ENCODE measurements at places on chromosomes 11 and 22. TPM values are rescaled to one million over a fixed set of nuclear protein-coding genes. Genes with fewer than 3 reads are reported as not detected.
A peak's percentile ranks its signal among the peaks of the same experiment; 100 is the strongest.

DNA sequence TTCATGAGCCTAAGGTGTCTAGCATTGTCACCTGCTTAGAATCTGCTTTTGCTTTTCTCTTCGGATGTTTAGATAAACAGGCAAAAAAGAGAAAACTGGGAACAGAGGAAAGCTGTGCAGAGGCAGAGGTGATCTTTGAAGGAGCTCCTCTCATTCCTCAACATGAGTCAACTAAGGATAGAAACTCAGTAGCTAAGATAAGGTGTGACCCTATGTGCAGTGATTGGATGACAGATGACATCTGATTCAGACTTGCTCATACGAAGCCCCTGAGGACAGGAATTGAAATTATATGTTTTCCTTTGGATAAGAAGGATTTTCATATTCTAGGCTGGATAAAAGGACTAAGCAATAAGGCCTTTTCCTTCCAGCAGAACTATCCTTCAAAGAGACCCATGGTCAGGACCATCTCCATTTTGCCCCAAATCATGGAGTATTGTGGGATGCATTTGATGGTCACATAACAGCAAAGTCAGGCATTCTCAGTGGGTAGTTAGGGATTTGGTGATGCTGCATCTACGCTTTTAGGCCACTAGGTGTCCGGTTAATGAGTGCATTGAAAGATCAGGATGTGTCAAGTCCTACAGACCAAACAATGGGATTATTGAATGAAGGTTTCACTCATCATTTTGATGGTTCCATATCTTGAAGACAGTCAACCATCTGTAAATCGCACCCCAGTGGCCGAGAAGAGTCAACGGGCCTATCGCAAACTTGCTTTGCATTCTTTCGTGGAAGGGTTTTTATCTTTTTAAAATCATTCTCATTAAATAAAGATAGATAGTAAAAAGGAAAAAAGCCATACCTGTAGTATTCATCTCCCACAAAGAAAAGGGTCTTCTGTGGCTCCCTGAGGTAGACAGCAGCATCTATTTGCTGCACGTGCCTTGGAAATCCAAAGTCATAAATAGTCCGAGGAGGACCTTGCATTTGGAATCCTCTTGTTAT lies 32.2 kb downstream of the MMP20 start:
- no peak for DNase-seq

SLC25A45 gene
- total RNA-seq = 4.0 TPM

DNA sequence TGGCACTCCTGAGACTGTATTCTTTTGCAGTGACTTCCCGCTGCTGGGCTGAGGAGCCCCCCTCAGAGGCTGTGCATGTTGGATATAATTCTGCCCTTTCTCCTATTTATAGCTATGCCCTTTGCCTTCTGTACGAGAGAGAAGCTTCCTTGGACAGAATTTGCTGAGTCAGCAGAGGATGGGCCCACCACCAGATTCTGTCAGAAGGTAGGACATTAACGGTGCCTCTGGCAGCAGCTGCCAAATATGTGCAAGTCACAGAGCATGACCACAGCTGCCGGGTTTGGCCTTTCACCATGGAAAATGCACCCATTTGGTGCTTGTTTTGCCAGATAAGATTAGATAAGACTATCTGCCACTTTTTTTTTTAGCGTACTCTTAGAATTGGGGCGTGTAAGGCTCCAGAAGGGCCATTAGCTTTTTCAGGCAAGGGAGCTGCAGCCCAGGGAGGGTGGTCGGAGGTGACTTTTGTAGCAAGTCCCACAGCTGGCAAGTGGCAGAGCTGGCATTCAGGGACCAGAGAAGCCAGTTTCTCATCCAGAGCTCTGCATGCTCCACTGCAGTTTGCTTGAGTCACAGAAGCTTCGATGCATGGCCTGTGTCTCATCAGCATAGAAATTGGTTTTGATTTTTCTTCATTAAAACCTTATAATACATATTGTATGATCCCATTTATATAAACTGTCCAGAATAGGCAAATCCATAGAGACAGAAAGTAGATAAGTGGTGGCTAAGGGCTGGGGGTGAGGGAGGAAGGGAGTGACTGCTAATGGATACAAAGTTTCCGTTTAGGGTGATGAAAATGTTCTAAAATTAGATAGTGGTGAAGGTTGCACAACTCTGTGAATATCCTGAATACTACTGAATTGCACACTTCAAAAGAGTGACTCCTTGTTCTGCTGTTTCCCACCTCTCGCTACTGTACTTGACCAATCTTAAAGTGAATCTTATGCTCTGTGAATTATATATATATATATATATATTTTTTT lies 15.8 kb downstream of the UPB1 start:
- peak; percentile 8 for DNase-seq

GRCh38 chr11:80103142-80103859 lies 662.5 kb upstream of the TENM4 start:
- peak; percentile 38 for DNase-seq

DNA sequence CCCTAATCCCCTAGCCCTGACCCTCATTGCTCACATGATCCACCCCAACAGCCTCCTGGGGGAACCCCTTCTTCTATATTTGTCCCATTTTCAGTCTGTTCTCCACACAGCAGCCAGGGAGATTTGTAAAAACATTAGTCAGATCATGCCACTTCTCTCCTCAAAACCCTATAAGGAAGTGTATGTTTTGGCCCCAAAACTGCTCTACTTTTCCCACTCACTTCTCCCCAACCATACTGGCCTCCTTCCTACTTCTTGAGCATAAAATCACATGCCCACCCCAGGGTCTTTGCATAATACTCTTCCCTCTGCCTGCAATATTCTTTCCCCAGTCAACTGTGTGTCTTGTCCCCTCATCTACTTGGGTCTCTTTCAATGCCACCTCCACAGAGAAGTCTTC lies 4.7 kb upstream of the SLC22A12 start:
- DNase-seq = no peak

Data from NCI-H460 (cell line).